ENCODE measurements at places on chromosomes 3 and 15.

- DNase-seq, result no peak
These were observed 6.4 kb downstream of the NSUN3 start for GRCh38 chr3:94069194-94069813.

- no peak for DNase-seq
These were observed 454.0 kb upstream of the RBMS3 start for GRCh38 chr3:28826840-28827239.

- peak; percentile 69 for DNase-seq
These were observed 7.0 kb upstream of the TM4SF18 start for GRCh38 chr3:149340310-149340933.

- DNase-seq, result no peak
These were observed 79.8 kb downstream of the WNT7A start for GRCh38 chr3:13800064-13800463.

DNA sequence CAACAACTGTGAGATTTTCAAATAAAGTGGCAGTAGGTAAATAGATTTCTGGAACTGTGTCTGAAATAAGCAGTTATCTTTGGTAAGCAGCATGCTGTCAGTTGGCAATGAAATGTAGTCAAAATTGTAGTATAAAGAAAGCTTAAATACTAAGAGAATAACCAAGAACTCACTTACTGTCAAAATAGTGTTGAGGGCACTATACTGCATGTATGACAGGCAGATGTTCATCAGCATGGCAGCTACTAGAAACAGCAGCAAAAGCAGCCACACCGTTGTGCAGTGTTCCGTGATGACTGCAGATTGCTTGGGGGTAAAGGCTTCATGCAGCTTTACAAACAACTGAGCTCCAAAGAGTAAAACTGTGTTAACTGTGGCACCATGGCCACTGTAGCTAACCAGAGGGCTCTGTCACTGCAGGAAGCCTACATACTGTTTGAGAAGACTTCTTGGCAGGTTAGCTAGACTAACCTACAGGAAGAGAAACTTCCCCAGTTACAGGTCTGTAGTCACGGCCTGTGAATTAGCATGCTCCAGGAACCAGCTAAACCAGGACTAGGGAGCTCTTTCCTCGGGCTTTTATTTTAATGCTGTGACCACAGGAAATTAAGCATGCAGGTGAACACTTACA, 459.7 kb downstream of the TBL1XR1 start:
- no peak for DNase-seq

- no peak for DNase-seq
These were observed 48.1 kb downstream of the IQSEC1 start for GRCh38 chr3:13025090-13025489.

DNA sequence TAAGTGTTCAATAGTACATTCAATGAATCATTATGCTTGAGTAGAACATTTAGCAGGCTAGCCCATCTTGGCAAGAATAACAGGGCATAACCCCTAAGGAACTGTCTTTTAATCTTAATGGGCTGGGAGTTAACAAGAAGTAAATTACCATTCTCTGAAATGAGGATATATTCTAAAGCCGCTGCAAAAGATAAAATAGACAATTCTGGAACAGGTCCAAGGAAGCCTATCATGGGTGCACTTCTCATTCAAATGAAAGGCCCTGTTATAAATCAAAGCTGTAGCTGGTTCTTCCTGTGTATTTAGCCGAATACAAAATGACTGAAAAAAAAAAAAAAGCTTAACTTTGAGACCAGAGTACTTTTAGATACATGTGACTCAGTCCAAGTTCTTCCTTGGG, 15.6 kb downstream of the MTHFS start:
- no peak for DNase-seq
